ENCODE measurements at places on chromosomes 2 and 18. TPM values are rescaled to one million over a fixed set of nuclear protein-coding genes. Genes with fewer than 3 reads are reported as not detected.

TMEM185B gene
- 38.4 TPM for total RNA-seq

DNA sequence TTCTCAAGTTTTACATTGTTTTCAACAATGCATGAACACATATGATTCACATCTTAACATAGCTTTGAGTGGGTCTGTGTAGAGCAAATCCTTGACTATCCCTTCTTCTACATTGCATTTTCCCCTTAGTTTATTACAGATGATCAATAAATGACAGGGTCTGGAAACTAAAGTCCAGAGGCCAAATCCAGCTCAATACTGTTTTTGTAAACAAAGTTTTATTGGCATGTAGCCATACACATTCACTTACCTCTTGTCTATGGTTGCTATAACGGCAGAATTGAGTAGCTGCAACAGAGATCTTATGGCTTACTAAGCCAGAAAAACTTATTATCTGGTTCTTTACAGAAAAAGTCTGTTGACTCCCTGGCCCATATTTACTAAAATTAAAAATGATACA is 12.8 kb downstream of the FANCL start:
- DNase-seq = no peak

GRCh38 chr2:100208141-100208770 is 65.9 kb upstream of the AFF3 start:
- no peak for DNase-seq

ESPNL gene
- total RNA-seq = 0.82 TPM

DNA sequence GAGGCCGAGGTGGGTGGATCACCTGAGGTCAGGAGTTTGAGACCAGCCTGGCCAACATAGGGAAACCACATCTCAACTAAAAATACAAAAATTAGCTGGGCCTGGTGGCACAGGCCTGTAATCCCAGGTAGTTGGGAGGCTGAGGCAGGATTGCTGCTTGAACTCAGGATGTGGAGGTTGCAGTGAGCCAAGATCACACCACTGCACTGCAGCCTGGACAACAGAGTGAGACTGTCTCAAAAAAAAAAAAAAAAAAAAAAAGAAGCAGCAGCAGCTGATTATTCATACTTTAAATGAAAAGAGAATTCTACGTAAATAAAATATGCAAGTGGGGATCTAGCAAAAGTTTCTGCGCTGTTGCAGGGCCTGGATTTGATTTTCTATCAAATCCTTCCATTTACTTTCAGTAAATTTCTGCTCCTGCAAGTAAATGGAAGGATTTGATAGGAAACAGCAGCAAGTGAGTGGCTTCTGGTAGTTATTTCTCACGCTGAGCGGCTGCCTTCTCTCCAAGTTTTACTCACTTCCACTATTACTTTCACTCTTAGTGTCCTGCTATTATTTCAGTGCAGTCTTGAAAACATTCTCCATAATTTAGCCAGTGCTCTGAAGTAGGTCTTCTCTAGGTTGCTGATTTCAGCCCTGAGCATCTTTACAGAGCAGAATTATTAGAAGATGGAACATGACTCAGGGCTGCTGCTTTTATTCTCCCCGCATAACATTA is 68.4 kb downstream of the SLC16A14 start:
- no peak for DNase-seq

DUSP19 gene
- total RNA-seq = 2.4 TPM

ADGRF3 gene
- 4.9 TPM for total RNA-seq

DNA sequence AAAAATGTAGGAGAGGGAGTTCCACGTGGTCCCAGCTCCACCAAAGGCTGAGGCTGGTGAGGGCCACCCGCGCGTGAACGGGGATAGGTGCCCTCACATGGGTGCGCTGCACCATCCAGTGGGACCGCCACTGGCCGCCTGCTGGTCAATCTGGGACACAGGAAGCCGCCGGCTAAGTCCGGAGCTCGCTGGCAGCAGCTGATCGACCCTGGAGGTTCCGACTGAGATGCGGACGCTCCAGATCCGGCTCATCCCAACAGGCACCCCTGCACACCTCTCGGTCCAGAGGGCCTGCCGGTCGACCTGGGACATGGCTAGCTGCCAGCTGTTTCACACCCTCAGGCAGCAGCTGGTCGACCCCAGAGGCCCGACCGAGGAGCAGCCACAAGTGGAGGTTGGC is 116.5 kb upstream of the ANKRD30BL start:
- DNase-seq = no peak

DNA sequence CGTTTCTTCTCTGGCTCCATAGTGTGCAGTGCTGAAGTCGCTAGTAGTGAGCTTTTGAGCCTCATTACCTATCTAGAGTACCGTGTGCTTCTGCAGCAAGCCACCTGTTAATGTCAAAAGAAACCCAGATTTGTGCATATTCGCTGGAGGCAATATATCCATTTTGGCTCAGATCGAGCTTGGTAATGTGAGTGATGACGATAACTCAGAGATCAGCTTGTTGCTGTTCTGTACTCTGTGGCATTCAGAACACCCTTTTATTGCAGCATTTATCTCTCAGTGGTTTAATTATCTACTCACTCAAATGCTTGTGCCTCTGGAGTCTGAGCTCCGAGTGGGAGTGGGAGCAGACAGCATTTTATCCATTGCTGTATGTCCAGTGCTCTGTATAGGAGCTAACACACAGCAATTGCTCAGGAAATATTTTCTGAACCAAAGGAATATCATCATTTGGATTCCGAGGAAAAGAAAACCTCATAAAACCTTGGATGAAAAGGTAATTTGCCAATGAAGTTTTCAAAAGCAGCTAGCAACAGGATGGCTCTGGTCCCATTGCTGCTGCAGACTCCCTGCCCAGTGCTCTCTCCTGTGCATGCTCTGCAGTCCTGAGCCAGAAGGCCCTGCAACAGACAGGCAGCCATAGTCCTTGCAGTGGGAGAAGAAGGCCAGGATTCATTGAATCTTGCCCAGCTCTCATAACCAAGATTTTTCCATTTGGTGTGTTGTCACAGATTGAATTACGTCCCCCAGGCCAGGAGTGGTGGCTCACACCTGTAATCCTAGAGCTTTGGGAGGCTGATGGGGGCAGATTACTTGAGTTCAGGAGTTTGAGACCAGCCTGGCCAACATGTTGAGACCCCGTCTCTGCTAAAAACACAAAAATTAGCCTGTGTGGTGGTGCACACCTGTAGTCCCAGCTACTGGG is 183.8 kb downstream of the MYCN start:
- no peak for DNase-seq

- DNase-seq = no peak
Measured at GRCh38 chr18:63046375-63046774, 273.2 kb downstream of the BCL2 start.

DNA sequence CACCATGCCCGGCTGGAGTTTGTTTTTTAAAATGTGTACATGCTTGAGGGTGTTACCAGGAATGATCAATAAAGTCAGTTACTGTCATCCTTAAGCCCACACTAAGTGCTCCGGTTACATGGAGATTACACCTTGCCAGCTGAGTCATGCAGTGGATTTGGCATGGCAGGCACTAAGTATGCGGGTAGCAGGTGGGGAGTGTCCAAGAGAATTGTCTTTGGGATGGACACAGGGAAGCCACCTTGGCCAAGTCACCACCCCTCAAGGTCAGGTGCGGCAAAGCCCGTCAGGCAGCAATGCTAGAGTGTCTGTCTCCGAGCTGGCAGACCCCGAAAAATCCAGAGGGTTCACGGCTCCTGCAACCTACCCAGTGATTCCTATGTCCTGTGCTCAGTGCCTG is 54.8 kb downstream of the GBX2 start:
- DNase-seq = no peak

DNA sequence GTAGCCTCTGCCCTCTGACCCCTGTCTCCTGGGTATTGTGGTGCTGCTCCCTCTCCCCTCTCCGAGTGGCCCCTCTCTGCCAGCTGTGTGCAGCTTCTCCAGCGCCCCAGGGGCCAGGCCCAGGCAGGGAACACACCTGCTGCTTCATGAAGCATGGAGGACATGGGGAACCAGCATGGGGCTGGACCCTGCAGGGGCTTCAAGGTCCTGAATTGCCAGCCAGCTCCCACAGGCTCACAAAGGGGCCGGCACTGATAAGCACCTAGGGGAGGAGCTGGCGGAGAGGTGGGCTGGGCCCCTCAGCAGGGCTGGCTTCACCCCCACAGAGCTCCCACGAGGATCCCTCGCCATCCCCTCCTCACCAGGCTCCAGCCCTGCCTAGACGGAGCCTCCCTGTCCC is 77.4 kb upstream of the GPC1 start:
- no peak for DNase-seq

GRCh38 chr2:161424891-161425727 is 9.0 kb downstream of the TBR1 start:
- DNase-seq = no peak

GRCh38 chr2:6423157-6423556 is 442.6 kb downstream of the CMPK2 start:
- DNase-seq = no peak

INHA gene
- total RNA-seq = not detected

DNA sequence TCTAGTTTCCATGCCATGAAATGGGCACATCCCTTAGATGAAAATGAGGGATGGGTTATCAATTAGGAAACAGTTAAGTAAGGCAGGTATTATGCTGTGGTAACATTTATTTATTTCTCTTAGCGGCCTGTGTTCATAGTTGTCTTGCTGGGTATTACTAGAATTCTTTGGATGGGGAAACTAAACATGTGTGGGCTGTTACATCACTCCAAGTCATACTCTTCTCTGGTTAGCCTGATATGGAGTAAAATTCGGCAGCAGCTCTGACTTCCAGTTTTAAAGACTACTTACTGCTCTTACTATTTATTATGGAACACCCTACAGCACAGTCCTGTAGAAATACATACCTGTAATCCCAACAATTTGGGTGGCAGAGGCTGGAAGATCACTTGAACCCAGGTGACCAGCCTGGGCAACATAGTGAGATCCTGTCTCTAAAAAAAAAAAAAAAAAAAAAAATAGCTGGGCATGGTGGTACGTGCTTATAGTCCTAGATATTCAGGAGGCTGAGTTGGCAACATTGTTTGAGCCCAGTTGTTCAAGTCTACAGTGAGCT is 33.1 kb upstream of the RASGRP3 start:
- DNase-seq = no peak

SLC4A3 gene
- total RNA-seq = 2.1 TPM

DNA sequence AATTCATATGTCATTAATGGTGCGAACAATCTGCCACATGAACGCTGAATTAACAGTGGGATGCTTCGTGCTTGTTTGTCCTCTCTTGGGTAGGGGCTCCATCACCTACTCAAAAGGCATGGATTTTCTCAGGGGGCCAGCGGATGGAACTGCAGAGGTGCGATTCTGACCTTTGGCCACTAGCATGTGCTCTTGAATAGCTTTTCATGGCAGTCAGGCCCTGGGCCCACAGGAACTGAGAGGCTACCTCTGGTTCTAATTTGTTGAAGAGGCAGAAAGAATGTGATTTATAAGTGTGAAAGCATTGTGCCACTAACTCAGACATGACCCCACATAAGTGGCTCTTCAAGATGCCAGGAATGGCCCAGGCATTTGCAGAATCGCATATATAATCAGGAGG is 283.2 kb downstream of the INSIG2 start:
- DNase-seq = peak; percentile 63

CHMP3 gene
- 70.5 TPM for total RNA-seq

Measured in endothelial cell (in vitro differentiated cells).